Cortex of kidney (tissue), 1 donor: ENCODE measurements at places on chromosomes 13 and 19.

GRCh38 chr13:59490651-59491050 is 673.1 kb downstream of the DIAPH3 start:
- DNase-seq: no peak

- DNase-seq: no peak
Observed at GRCh38 chr13:45792827-45793303, 58.7 kb downstream of the SIAH3 start.

GRCh38 chr19:40281381-40282208 is 3.5 kb downstream of the AKT2 start:
- no peak for DNase-seq

- no peak for DNase-seq
Observed at GRCh38 chr13:23488442-23488841, 54.9 kb upstream of the SACS start.
